ENCODE measurements at places on chromosomes 7 and 10.
A peak's percentile ranks its signal among the peaks of the same experiment; 100 is the strongest.

GRCh38 chr10:43225787-43226153 lies 41.1 kb downstream of the RASGEF1A start:
- DNase-seq = peak; percentile 61

DNA sequence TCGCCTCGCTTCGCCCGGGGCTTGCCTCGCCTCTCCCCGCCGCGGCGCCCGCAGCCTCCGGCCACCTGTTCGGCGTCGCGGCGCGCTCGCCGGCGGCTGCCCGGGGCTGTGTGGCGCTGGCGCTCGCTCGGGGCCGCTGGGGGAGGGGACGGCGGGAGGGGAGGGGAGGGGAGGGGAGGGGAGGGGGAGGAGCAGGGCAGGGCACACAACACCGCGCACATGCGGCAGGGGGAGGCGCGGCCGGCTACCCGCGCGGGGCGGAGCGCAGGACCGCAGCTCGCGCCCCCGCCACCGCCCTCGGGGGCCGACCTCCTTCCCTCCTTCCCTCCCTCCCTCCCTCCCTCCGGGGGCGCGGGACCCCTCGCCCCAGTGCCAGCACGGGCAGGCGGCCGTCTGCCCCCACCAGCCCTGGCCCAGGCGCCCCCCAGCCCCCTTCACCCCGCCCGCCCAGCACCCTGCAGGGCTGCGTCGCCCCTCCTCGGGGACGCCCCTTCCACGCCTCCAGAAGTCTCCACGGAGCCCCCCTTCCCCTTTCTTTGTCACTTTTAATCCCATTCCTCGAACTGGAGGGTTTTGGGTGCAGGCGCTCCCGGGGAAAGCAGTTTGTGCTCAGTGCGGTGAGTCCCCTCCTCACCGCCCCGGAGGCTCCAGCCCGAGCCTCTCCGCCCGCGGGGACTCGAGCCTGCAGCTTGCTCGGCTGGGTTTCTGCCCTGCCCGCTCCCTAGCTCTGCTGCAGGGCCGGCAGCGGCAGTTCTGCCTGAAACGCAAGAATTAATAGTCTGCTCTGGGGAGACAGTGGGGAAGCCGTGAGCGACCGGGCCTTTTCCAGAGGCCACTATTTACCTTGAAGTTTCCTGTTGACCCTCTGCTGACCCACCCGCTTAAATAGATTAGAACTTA lies at the start of gene PARD3:
Gene PARD3 (minus strand): TSS at position 112 of the 900 bp plus-strand sequence. CDS start 301 bp downstream, outside the sequence.
- peak; percentile 27 for DNase-seq

DNA sequence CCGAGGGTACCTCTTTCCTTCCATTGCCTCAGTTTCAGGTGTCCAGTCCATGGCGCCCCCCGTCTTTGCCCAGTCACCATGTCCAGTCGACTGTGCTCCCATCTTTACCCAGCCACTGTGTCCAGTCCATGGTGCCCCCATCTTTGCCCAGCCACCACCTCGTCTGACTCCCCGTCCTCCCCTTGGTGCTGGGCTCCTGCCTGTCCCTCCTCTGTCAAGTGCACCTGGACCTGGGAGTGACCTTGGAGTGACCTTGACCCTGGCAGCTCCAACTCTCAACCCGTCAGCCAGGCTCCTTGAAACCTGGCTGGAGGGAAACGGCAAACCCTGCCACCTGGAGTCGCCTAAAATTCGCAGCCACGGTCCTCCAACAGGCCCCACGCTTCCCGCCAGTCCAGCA lies 180.2 kb downstream of the ADARB2 start:
- DNase-seq = no peak

DNA sequence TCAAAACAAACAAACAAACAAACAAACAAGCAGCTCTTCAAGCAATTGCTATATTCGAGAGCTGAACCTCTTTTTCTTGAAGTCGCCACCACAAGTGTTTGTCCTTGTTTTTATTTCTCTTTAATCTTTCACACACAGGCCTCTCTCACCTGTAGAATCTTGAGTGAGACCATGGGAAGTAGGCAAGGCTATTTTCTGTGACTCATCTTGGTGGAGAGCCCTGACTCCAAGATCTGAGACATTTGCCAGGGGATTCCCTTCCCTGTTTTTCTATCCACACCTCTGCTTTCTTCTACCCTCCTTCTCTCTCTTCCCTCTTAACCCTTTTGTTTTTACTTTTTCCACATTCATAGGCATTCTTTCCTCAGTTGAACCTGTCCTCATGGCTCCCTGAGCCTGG lies 8.0 kb upstream of the TAS2R60 start:
- no peak for DNase-seq

DNA sequence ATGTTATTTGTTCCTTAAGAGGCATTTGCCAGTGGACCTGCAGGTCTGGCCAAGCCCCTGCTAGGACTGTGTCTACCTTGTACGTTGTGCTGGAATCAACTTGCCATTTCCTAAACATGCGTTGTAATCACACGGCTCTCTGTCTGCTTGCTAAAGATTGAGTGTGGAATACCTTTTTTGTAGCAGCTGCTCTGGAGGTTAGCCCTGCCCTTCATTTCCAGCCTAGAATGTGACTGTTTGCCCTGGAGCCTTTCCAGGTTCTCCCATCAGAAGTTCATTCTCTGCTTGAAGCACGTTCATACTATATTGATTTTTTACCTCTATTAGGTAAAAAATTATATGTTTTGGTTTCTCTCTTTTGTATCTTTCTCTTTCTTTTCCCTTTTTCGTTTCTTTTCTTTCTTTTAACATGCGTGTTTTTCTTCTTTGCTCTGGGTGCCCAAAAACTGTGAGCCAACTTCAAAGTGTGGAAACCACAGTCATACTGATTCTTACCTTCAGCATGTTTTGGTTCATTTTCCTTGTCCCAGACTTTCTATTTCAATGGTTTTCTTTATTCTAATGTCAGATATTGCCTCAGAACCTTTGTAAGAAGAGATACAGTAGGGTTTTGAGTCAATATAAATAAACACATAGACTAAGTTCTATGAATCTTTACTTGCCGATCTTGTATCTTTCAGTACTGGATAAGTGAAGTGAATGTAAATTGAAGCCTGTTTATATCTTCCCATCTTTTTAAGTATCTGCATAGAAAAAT lies 111.9 kb upstream of the RPA3 start:
- DNase-seq = no peak

- peak; percentile 63 for DNase-seq
Observed at GRCh38 chr7:50208378-50208982, 96.0 kb upstream of the IKZF1 start.

DNA sequence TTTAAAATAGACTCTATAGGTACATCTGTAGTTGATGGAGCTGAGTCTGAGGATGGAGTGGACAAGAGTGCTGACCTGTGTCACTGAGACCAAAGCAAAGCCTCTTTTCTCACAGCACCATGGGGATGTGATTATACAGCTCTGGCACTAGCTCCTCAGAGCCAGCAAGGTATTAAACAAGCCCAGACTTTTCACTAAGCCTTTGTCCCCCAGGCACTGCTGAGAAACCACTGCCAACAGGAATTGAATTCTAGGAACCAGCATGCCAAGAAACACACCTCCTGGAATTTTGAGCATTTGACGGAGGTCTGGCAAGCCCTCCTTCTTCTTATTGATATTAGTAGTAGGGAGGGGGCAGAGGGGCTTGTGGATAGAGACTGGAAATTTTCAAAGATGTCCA lies 147.0 kb downstream of the C1GALT1 start:
- DNase-seq = no peak

DNA sequence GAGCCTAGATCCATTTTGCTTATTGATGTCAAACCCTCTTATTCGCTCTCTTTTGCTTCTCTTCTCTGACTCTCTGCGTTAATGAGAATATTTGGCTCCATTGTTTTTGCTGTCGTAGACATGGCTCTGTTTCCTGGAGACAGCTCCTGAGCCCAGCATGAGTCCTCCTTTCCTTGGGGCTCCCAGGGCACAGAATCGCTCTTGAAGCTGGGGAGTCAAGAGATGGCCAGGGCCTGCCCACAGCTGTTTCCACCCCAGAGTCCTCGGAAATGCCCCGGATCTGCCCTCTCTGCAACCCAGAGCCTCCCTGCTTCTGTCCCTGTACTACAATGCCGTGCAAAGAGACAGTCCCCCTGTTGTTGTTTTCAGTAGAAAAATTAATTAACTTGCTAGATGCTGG lies 566.7 kb upstream of the FOXK1 start:
- DNase-seq = no peak

GRCh38 chr7:69803699-69804516 lies 205.6 kb downstream of the AUTS2 start:
- peak; percentile 5 for DNase-seq

GRCh38 chr7:108142180-108142579 lies 12.0 kb upstream of the LAMB4 start:
- DNase-seq = no peak

- no peak for DNase-seq
Observed at GRCh38 chr7:138569418-138569817, 109.4 kb downstream of the TRIM24 start.

GRCh38 chr7:1567896-1568510 lies 1.8 kb downstream of the PSMG3 start:
- no peak for DNase-seq

DNA sequence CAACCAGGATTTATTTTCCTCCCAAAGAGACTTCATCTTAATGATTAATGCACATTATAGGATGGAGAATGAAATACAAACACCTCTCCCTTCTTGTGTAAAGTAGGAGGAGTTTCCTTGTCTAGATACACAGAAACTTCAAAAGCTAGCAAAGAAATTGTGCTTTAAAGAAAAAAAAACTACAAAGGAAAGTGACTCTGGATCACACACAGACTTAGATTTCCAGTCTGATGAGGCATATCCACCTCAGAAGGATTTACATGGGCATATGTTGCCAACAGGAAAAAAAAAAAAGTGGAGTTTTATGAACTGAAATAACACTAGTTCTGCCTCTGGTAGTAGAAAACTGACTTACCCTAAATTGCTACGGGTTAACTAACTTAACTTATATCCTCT lies 449.6 kb downstream of the KCNMA1 start:
- DNase-seq = no peak

- no peak for DNase-seq
Observed at GRCh38 chr7:89837515-89837914, 316.8 kb upstream of the STEAP1 start.

GRCh38 chr10:102322914-102323313 lies 72.6 kb upstream of the NFKB2 start:
- peak; percentile 53 for DNase-seq

- DNase-seq = peak; percentile 43
Observed at GRCh38 chr10:35194906-35195305, 68.3 kb downstream of the CREM start.

- DNase-seq = no peak
Observed at GRCh38 chr10:43110338-43111071, 27.7 kb upstream of the CSGALNACT2 start.

DNA sequence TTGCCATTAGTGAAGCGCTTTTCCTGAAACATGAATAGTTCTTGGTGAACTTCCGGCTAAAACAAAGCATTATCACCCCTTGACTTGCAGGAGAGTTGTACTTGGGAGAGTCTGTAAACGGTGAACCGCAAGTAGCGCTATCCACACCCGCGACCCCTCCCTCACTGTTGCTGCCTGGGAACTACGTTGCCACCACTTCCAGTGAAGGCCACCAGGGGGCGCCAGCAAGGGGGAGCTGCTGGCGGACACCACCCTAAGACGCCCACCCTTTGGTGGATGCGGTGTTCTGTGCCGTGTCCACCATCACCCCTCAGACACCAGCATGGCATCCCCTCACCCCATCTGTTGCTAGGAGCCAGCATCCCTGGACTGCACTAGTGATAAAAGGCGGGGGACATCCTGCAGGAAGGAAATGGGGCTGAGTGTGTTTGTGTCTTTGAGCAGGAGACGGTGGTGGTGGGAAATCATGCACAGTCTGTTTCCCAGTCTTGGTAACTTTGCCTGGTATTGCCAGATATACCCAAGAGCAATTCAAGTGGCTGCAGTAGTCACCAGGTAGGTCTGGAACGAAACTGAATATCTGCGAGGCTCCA lies 298.2 kb downstream of the FRMD4A start:
- DNase-seq = peak; percentile 65

DNA sequence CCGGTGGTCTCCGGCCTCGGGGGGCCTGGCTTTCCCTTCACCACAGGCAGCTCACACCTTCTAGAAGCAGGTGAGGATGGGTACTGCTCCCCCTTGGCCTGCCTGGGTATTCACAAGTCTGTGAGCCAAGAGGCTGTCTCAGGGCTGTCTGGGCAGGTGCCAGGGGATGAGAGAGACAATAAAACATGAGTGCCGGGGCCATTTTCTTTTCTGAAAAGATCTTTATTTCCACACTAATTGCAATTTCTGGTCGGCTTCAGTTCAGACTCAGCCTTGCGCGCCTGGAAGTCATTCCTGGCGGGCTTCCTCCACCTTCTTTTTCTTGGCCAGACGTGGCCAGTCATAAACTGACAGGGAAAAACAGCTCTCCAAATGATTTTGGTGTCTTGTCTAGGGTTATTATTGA lies 171.2 kb downstream of the ARHGAP12 start:
- no peak for DNase-seq

GRCh38 chr10:52297747-52298146 lies 16.3 kb upstream of the DKK1 start:
- no peak for DNase-seq

- DNase-seq = no peak
Observed at GRCh38 chr7:157479326-157479725, 142.5 kb downstream of the DNAJB6 start.

- no peak for DNase-seq
Observed at GRCh38 chr10:118239236-118239630, 102.9 kb downstream of the FAM204A start.

DNA sequence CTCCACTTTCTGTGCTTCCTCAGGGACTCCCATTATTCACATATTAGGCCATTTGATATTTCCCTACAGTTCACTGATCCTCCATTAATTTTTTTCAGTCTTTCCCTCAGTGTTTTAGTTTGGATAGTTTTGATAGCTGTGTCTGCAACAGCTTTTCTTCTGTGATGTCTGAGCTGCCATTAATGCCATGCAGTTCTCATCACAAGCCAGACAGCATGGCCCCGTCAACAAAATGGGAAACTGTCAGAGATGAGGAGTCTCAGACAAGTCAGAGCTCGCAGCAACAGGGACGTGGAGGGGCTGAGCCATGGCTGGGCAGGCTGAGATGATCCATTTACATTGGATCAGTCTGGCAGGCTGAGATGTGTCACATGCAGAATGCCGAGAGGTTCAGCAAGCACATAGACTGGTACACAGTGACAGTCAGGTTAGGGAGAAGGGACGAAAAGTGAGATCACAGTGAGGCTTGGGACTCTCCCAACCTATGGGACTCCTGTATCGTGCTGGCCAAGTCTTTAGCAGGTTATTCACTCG lies 65.4 kb downstream of the NPS start:
- no peak for DNase-seq

GRCh38 chr10:114306116-114306973 lies 67.3 kb downstream of the VWA2 start:
- no peak for DNase-seq

- no peak for DNase-seq
Observed at GRCh38 chr10:132927824-132928223, 14.5 kb downstream of the CFAP46 start.
